T-helper 1 cell (primary cell): ENCODE measurements at places on chromosomes 1 and 21.

DNA sequence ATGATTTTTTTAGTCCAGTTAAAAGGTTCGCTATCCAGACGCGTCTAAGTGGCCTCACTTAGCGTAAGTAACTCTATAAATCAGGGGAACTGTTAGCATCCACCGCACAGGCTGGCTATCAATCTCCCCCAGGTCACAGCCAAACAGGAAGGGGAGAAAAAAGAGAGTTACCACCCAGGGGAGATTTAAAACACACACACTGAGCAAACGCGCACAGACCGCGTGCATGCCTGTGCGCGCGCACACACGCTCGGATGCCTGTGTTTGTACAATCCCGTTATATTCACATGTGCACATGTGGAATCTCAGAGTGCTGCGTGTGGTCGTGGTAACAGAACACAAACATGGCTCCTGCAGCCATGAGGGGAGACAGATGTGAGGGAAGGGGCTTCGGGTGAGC lies 125.4 kb downstream of the CASZ1 start:
- DNase-seq = no peak

DNA sequence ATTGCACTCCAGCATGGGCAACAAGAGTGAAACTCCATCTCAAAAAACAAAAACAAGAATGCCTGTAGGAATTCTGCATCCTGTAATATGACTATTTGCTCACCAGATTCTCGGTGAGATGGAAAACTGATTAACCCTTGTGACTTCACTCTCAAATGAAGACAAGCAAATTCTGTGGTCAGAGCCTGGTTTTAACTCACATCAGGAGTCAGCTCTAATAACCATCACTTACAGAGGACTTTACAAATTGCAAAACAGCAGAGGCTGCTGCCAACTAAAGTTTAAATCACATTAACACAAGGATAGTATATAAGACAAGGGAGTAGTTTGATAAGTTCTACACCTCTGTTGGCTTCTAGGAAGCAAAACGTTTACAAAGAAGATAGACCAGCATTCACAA lies 35.7 kb upstream of the FAM163A start:
- no peak for DNase-seq

DNA sequence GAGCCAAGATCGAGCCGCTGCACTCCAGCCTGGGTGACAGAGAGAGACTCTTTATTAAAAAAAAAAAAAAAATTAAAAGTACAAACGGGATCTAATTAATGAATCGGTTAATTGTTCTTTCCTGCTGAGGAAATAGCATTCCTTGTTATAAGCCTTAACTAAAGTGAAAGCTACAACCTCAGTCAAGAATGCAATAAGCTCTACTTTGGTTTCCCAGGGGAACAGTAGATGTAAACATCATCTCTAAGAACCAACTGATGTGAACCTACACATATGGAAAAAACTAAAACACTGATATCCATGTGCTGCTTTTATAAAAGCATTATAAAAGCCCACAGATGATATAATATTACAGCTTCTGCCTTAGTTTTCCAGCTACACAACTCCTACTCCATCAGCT lies 41.9 kb downstream of the LPGAT1 start:
- no peak for DNase-seq

GRCh38 chr1:116678732-116679090 lies 11.2 kb upstream of the IGSF3 start:
- no peak for DNase-seq

DNA sequence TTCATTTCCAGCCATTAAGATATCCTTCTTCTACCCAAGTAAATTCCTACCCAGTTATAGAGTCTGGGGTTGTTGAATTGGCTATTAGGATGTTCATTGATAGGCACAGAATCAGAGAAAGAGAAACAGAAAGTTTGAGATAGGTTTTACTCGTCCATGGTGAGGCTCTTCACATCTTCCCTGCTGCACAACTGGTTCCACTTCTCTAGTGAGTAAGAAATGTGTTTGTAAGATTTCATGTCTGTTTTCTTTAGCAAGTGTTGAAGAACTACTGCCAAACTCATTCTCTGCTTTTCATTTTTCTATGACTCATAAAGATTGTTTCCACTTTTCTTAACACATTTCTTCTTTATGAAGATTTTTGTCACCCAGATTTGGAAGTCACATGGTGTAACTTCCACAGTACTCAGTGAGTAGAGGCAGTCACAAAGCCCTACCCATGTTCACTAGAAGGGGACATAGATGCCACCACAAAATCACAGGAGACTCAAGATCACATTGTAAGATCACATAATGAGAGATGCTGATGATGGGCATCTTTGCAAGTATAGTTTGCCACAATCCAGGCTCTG lies 152.3 kb downstream of the SNX7 start:
- no peak for DNase-seq

DNA sequence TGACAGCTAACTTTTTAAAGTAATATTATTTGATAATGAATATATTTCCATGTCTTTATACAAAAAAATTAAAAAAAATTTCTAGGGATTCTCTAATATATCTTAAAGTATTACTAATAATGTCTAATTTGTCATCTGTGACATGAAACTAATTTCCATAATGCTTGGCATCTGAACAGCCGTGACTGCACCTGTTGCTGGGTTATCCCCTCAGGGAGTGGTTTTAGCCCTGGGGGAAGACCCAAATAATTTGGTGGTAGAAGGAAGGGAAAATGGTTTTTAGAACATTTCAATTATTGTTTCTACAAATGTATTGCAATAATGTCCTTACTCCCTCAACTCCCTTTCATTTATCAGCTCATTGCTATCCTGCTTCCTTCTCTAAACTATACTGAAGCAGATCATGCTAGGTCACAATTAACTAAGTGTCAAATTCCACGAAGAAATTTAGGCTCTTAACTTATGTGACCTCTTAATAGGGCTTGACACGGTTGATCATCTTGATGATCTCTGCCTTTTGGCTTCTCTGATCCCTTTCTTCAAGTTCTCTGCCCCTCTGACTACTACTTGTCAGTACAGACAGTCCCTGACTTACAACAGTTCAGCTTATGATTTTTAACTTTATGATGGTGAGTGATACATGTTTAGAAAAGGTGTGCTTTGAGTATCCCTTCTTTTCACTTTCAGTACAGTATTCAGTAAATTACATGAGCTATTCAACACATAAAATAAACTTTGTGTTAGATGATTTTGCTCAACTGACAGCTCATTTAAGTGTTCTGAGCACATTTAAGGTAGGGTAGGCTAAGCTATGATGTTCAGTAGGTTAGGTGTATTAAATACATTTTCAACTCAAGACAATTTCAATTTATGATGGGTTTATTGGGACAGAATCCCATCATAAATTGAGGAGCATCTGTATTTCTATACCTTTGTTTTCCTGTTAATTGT lies 26.4 kb upstream of the DPH5 start:
- no peak for DNase-seq

- no peak for DNase-seq
These were observed 15.9 kb downstream of the UCK2 start for GRCh38 chr1:165843304-165843703.

DNA sequence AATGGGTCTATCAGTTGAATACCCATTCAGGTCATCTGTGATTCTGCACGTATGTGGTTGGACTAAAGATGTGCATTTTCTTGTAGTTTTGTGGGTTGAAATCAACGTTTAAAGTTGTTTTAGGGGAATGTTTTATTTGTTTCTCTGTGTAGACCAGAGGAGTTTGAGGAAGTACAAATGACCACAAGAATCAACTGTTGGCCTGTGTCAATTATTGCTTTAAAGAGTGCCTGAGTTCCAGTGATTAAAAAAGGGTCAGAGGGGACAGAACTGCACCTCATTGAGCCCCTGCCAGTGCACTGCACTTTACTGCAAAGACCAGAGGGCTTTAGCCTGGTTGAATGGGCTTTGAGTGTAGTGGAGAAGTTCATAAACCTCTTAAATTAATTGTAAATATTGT lies 190.3 kb downstream of the VPS13D start:
- DNase-seq = no peak

- no peak for DNase-seq
These were observed 154.8 kb downstream of the BACH1 start for GRCh38 chr21:29453511-29453910.

DNA sequence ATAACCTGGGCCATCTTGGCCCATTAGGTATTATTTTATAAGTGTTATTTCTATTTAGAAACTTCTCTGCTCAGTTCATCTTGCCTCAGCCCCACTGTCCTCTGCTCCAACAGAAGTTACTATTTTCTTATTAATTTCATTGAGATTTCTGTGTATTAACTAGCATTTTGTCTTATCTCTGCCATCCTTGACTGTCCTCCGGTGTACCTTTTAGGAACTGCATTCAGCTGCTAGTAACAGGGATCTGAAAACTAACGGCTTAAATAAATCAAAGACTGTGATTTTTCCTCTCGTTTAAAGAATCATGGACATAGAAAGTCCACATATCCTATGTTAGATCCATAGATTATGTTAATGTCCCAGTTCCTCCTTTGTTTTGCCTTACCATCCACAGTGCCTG lies 382.5 kb downstream of the MATN1 start:
- DNase-seq = no peak

GRCh38 chr1:169484683-169485430 lies 887 bp downstream of the SLC19A2 start:
- no peak for DNase-seq

DNA sequence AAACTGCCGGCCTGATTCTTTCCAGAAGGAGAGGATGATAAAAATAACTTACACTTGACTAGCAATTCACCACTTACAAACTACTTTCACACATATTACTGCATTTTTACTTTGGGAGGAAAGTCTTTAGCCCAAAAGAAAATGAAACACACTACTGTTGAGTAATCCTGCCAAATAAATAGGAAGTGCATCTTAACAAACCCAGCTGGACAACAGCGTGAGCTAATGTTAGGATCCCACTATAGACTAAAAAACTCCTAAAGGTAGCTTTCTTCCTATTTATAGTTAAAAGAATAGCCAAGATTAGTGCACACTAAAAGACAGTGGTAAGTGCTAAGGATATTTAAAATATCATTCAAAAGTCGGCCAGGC lies 83.8 kb downstream of the HSF2BP start:
- no peak for DNase-seq

DNA sequence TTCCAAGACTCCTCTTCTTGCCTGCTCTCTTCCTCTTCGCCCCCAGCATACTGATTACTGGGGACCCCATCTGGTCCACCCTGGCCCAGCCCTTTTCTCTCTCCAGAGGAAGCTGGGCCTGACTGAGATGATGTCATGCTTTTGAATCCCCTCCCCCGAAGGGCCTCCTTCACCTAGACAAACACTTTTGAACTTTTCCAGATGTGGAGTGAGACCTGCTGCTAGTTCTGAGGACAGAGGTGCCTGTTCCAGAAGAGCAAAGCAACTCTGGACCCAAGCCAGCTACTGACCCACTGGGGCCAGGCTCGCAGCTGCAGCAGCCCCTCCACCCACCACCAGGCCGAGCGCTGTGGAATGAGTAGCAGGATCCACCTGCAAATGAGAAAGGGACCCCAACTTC lies 8.4 kb downstream of the CD34 start:
- no peak for DNase-seq

GRCh38 chr21:28261298-28261697 lies 731.4 kb downstream of the LTN1 start:
- DNase-seq = no peak

DNA sequence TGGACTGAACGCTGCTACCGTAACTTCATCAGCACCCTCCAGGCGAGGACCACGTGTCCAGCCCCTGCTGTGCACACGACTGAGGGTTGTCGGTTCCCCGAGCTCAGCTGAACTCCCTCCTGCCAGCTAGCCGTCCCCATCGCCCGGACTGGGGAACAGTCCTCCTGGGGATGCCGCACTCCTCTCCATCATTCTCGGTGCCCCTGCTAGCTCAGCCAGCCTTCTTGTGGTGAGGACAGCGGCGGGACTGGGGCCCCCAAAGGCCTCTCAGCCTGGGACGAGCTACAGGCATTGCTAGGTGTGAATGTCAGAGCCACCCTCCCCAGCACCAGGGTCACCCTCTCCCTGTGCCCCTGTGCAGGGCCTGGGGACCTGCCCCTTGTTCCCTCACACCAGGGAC lies 8.8 kb upstream of the TTC34 start:
- DNase-seq = no peak

DNA sequence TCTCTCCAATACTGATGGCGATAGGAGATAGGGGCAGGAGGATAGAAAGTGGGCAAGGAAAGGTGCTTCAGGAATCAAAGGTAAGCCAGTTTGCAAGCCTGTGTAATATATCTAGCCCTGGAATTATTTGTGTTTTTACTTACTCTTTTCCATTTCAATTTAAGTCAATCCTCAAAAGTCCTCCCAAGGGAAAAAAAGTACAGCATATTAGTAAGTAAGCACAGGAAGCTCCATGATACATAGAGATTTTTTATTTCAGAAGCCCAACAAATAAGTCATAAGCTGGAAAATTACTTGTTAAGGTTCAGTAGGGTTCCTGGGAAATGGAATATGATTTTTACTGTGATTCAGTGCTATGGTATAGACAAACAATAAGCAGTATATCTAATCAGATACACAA lies 337.7 kb upstream of the DUSP10 start:
- DNase-seq = no peak

GRCh38 chr1:174875306-174875705 lies 124.4 kb upstream of the CACYBP start:
- peak; percentile 36 for DNase-seq

DNA sequence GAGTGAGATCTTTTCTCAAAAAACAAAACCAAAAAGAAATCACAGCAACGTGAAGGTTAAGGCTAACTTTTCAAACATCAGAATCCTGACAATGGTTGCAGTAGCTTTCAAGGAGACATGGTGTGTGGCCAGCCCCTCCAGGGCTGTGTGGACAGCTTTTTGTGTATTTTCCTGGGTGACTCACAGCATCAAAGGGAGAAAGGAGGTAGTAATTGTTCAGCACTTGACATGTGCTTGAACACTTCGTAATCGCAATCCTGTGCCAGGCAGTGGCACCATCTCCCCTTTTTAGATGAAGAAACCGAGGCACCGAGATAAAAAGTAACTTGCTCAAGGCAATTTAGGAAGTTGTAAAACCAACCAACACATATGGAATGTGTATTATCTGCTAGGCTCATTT lies 10.3 kb downstream of the NBL1 start:
- no peak for DNase-seq

DNA sequence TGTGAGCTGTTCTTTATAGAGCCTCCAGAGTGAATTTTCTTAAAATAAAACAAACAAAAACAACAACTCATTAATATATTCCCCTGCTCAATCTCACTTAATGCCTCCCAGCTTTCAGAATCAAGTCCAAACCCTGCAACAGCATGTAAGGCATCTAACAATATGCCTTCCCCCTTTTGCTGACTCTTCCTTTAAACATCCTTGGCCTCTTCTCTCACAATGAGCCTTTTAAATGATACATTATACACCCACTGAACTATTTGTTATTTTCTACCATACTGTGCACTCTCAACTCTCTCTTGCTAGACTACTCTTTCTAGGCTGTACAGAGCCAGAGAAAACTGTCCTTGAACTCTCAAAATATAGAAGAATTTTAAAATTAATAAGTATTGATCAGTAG lies 115.2 kb upstream of the SNX7 start:
- DNase-seq = no peak

GRCh38 chr1:205061665-205062069 lies 18.7 kb downstream of the CNTN2 start:
- DNase-seq = peak; percentile 67

GRCh38 chr1:45442272-45442671 lies 48.7 kb downstream of the TESK2 start:
- no peak for DNase-seq
